KBM-7 (cell line): ENCODE measurements at places on chromosomes 4 and X.

DNA sequence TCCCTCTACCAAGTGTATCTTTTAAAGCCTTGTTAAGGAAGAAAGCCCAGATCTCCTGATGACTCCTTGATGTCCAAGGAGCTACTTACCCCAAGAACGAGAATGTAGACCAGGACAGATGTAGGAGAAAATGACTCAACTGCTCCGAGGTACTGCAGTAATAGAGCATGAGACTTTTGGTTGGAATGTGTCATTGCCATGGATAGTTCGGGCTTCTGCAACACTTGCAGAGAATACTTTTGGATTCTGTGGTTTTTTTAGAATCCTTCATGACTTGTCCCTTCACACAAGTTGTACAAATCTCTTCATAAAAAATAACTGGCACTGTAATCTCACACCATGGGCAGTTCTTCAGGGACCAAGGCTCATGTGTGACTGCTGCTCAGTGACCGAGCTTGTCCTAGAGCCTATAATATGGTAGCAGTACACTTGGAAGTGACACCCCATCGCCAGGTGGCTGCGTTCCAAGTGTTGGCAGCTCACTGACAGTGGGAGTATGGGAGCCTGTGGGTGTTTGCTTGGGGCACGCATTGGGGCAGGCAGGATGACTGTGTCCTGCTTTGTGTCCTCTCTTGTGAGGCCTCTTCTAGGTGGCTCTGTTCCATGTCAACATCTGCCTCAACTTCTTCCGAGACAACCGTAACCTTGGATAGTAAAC lies 87.9 kb upstream of the WDR1 start:
- DNase-seq, result no peak

DNA sequence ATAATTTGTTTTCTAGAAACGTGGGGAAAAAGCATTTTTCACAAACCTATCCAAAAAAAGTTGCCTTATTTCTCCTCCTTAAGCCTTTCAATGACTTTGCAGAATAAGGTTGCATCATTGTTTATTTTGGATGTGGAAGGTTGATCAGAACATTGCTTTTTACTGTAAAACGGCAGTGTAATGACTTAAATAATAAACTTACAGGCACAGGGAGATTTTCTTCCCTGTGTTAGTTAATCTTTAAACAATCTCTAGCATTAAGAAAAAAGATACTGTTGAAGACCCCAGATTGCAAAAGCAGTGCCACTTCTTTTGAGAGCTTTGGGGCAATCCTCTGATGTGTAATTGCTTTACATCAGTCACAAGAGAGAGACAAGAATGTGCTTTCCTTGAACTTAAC lies 153.4 kb downstream of the ARX start:
- no peak for DNase-seq

GRCh38 chr4:128715616-128716015 lies 93.9 kb upstream of the JADE1 start:
- no peak for DNase-seq

DNA sequence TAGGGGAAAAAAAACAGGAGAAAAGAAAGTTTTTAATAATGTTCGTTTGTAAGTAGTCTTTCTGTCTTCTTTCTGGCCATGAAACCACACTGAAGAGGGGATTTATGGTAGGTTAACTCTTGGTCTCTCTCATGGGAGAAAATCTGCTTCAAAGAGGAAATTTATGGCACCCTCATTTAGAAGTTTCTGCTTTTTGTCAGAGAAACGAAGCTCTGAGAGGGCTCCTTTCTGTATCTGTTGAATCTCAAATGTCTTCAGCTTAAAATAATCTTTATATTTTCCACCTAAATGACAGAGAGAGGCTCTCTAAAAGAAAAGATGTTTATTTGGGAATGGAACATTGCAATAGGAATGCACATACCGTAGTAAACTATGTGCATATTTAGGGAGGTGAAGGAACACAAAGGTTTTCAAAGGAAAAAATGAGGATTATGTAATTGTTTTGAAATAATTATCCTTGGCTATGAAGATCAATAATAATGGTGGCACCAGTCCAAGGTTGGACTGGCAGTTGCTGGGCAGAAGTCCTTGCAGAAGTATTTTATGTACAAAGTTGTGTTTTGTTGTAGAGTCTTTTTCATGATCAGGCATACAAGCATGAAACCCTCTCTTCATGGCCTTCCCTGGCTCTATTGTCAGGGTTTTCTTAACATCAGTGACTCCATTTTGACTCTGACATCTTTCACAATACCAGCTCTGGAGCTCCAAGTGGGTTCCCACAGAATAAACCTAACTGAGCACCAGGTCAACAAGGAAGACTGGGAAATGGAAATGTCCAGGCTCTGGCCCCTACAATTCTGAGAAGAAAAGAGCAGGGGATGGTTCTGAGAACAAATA lies 53.0 kb upstream of the HPSE start:
- DNase-seq, result no peak

DNA sequence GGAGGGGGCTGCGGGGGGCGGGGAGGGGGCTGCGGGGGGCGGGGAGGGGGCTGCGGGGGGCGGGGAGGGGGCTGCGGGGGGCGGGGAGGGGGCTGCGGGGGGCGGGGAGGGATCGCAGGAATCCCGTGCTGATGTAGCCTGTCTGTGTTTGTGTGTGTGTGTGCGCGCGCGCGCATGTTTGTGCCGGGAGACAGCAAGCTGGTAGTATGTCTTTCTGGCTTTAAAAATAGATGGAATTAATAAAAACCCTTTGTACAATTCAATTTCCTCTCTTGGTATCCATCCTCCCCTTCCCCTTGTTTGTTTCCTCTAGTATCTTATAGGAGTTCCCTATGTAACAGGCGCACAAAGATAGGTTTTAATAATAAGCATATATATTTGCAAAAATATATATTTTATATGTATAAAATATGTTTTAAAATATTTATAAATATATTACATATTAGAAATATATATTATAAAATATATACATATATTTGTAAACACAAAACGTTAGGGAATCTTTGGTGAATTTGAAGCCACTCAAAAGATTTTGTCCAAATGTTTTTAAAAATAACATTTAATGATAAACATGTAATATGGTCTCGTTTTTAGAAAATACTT lies 782 bp downstream of the ARHGAP24 start:
- DNase-seq, result no peak

- no peak for DNase-seq
These were observed 7.8 kb downstream of the SHROOM3 start for GRCh38 chr4:76442807-76443206.

GRCh38 chr4:851701-852430 lies 25.9 kb upstream of the CPLX1 start:
- DNase-seq, result no peak

- DNase-seq, result no peak
These were observed 67.0 kb downstream of the HTRA3 start for GRCh38 chr4:8336412-8337075.

GRCh38 chr4:183840311-183840710 lies 64.8 kb upstream of the STOX2 start:
- DNase-seq, result peak; percentile 66

- DNase-seq, result no peak
These were observed 406.5 kb downstream of the RPA4 start for GRCh38 chrX:97290199-97290598.

DNA sequence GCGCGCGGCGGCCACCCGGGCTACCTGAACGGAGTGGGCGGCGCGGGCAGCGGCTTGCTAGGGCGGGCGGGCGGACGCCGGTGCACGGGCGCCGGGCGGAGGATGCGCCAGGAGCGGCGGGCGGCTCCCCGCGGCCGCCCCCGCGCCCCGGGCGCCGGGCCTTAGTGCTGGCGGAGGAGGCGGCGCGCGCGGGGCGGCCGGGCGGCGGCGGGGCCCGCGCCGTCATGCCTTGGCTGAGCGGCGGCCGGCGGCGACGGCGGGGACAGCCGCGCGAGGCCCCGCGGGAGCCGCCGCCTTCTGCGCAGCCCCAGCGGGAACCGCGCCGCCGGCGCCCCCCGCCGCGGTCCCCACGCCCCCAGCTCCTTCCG lies 48.2 kb downstream of the CLDN34 start:
- no peak for DNase-seq
